ENCODE measurements at places on chromosomes 5 and 9. TPM values are rescaled to one million over a fixed set of nuclear protein-coding genes. Genes with fewer than 3 reads are reported as not detected.
A peak's percentile ranks its signal among the peaks of the same experiment; 100 is the strongest.

DNA sequence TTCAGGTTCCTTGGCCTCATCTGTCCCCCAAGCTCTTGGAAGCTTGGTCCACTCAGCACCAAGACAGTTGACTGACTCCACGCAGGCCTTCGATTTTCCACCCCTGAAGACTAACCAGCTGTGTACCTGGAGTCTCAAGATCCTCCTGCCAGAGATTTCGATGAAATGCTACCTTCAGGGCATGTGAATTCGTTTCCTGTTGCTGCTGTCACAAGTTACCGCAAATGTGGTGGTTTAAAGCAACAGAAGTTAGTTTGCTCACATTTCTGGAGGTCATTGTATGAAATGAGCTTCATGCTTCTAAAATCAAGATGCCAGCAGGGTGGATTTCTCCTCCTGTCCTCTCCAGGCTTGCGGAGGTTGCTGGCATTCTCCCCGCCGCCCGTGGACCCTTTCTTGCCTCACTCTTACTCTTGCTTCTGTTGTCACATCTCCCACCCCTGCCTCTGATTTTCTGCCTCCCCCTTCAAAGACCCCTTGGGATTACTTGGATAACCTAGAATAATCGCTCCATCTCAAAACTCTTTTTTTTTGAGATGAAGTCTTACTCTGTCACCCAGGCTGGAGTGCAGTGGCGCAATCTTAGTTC, 27.6 kb upstream of the RETREG1 start:
- H3K27ac ChIP-seq, result no peak overlapping the region
- H3K4me3 ChIP-seq, result no peak overlapping the region
- H3K4me1 ChIP-seq, result no peaks in the 10 kb centered on the region
- DNase-seq, result no peak

GRCh38 chr5:35835796-35836742, 20.6 kb upstream of the IL7R start:
- DNase-seq, result no peak
- no peaks in the 10 kb centered on the region for H3K27me3 ChIP-seq
- H3K27ac ChIP-seq, result no peak overlapping the region
- no peak overlapping the region for H3K4me3 ChIP-seq
- H3K36me3 ChIP-seq, result no peaks in the 10 kb centered on the region

- H3K4me1 ChIP-seq, result peaks cover 12% of the 10 kb centered on the region
- H3K36me3 ChIP-seq, result no peaks in the 10 kb centered on the region
- H3K27ac ChIP-seq, result peak overlapping the region; percentile 26
- peak; percentile 78 for DNase-seq
- no peaks in the 10 kb centered on the region for H3K27me3 ChIP-seq
Observed at GRCh38 chr5:150214289-150214688, 24.4 kb downstream of the SLC6A7 start.

The PLAC8L1 gene
- 0.56 TPM for polyA plus RNA-seq

The ELAVL2 gene
- polyA plus RNA-seq, result not detected

Measured in GM23248 (cell line).